Stimulated activated CD4-positive, alpha-beta T cell treated with anti-CD3 and anti-CD28 coated beads, Interleukin-1b, Interleukin-23, amount 100 ng/mL, for 24 hours (primary cell): ENCODE measurements at places on chromosomes 7 and 10.

DNA sequence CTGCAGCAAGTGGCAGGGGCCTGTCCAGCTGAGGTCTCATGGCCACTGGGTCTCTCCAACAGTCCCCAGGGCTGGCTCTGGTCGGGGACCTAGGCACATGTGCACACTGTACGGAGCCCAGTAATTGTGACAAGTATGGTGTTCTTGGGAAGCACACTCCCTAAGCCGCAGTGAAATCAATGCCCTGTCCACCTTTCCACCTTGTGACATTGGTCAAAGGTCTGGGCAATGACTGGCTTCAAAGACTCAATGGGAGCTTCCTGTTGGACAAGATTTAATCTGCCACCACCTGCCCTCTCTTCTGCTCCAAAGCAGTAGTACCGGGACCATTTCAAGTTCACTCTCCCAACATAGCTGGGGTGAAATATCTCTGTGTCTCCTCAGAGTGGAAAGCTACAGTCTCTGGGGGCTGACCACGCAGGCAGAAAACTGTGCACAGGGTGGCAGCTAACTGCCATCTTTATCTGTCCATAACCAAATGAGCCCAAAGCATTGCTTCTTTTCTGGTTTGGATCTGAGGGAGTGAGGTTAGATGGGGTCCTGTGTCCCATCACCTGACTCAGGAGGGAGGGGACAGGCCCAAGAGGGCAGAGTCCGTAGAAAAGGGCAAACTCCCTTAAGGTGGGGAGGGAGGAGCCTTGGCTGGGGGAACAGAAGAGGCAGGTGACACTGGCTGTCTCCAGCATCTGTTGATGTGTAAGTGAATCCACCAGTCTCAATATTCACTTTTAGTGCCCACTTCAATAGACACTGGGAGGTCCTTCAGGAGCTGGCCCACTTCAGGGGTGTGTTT is 307.7 kb downstream of the TNS3 start:
- no peak for DNase-seq

GRCh38 chr7:2521952-2522591 is 2.5 kb downstream of the LFNG start:
- no peak for DNase-seq

DNA sequence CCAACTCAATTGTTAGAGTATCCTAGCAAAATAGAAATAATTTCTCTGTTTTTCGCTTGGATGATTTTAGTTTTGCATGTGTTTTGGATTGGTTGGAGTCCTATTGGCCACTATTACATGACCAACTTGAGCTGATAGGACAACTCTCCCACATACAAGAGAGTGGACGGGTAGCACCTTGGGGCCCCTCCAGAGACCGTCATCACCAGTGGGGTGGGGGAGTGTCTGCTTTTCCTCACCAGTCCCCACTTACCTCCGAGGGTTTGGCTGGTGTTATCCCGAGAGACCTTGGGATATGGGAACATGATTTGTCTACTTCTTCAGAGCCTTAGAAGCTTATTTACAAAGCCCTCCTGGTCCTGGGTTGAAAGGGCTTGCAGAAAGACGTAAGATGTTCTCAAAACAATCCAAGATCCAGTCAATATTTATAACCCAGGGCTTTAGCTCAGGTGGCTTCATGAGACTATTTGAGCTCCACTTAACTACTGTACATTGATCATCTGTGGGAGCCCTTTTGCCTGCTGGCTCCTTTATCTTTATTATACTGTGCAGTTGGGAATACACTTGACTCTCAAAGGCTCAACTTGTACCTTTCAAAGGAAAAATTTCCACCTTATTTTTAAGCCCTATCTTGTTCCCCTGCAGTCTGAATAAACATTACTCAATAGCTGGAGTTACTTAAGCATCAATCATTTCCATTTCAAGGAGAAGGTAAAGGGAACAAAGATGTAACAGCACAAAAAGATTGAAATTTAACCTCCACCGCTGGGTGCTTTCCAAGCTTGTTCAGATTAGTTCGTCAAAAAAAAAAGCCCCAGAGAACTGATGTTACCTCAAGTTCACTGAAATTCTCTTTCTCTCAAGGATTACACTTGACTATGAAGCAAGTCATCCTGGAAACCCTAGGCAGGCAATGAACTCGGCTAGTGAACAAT is 119.7 kb downstream of the WDR11 start:
- DNase-seq, result no peak

- no peak for DNase-seq
These were observed 18.1 kb downstream of the RP9 start for GRCh38 chr7:33091111-33091531.

- no peak for DNase-seq
These were observed 28.6 kb downstream of the WAC start for GRCh38 chr10:28561531-28561930.
